Activated effector memory CD4-positive, alpha-beta T cell treated with Interleukin-2 at 50 U/mL for 16 hours (primary cell): ENCODE measurements at places on chromosomes 4 and X.

GRCh38 chr4:152735396-152735859, 44.1 kb downstream of the TIGD4 start:
- DNase-seq = no peak

DNA sequence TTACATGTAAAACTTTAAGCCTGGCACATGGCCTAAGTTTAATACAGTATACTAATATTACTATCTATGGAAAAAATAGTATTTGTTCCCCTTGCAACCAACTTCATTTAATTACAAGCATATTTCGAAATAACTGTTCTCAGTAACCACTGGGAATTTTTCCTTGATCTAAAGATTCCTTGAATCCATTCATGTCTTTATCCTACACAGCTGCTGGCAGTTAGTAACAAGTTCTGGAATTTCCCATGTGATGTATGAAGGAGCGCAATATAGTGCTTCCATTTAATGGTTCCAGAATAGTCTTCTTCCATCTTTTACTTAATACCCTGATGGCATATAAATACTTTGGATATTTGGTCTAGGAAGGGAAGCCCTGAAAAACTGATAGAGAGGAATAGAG, 136.5 kb downstream of the AASDH start:
- no peak for DNase-seq

DNA sequence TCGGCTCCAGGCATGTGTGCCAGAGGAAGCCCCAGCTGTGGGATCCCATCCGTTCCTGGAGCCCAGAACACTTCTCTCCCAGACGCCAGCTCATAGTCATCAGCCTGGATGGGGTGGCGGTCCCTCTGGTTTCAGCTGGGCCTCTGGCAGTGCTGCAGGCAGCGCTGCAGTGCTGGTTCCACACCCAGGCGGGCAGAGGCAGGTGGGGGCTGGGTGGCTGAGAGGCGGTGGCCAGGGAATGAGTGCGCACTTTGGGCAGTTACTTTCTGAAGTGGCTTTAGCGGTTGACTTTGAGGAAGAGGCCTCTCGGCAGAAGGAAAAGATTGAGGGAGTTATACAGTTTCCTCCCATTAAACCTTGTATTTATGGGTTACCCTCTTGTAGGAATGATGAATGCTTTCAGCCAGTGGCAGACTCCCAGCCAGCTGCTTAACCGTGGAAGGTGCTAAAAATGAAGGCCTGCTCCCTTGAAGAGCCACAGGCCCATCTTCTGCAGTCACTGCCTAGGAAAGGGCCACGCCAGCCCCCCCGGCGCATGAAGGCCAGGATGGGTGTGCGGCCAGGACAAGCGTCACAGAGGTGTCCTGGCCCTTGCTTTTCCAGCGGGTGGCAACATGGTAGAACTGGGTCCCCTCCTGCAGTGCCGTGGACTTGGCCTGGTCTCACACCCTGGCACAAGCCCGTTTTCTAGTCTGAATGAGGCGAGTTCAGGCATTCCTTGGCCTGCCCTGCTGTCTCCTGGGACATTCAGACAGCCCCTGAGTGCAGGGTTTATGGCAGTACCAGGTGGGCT, 9.9 kb downstream of the TADA2B start:
- no peak for DNase-seq

GRCh38 chr4:54217642-54218495, 11.2 kb upstream of the PDGFRA start:
- peak; percentile 16 for DNase-seq

DNA sequence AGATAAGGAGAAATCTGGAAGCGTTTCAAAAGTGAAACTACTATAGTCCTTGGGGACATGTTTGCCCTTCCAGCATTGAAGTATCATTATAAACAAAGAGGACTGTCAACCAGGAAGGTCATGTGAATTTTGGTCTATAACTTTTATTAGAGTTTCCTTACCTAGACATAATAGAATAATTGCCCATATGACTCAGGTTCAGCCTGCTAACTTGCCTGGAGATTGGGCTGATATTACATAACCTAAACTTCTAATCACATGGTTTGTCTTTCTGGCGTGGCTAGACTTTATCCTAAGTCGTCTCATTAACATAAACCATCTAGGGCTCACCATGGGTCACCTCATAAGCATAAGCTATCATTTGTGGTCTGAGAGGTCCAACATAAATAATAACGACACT, 775.9 kb downstream of the CENPC start:
- no peak for DNase-seq

DNA sequence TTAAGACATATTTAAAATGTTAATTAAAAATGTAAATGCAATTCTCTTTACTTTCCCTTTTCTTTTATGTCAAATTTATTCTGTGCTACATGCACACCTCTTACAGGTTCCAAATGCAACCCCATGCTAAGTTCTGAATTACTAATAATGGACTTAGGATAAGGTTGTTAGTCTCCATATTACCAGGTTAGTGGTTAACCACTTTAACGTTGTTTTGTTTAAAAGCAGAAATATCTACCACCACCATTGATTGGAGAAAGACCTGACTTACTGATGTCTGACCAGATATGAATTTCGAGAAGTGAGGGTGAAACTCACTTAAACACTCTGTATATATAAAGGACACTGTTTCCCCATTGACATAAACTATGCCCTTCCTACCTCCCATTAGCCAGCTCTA, 6.9 kb upstream of the TRPC3 start:
- no peak for DNase-seq

DNA sequence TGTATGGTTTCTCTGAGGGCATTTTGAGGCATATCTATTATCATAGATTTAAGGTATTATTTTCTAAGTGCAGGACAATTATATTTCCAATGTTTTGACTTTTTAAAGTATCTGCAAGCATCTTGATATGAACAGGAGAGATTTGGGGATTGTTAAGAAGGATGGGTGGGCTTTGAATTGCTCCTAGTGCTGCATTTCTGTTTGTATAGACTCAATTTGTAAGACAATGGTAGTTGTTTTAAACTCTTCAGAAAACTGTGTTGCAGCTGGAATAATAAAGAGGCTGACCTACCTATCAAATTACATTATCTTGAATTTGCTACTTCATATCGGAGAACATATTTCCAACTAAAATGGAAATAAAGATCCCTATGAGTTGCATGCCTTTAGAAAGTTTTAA, 570.3 kb downstream of the ADGRL3 start:
- no peak for DNase-seq

DNA sequence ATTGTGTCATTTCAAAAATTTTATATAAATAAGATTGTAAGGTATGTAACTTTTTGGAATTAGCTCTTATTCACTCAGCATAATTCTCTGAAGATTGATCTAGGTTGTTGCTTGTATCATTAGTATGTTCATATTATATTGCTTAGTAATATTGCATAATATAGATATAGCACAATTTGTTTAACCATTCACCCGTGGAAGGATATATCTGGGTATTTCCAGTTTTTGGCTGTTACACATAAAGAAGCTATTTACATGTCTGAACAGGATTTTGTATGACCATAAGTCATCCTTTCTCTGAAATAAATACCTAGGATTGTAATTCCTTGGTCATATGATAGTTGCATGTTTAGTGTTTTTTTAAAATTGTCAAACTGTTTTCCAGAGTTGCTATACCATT, 82.5 kb downstream of the CPEB2 start:
- no peak for DNase-seq

GRCh38 chr4:75555294-75556164, at the start of gene ODAPH:
ODAPH (plus strand) TSS chr4:75556066; CDS start chr4:75556083, 17 bp downstream.
- peak; percentile 20 for DNase-seq

DNA sequence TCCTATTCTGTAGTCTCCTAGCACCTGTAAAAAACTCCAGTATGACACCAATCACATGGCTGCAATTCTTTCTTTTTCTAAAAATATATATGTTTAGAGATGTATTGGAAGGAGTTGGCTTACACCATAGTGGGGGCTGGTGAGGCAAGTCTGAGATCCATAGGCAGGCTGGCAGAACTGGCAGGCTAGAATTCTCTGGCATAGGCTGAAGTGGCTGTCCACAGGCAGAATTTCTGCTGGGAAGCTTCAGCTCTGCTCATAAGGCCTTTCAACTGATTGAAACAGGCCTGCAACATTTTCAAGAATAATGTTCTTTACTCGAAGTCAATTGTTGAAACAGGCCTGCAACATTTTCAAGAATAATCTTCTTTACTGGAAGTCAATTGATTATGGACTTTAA, 37.0 kb downstream of the FGF2 start:
- DNase-seq = no peak
